HuH-7.5 (cell line): ENCODE measurements at places on chromosomes 2 and 18.
A peak's percentile ranks its signal among the peaks of the same experiment; 100 is the strongest.

DNA sequence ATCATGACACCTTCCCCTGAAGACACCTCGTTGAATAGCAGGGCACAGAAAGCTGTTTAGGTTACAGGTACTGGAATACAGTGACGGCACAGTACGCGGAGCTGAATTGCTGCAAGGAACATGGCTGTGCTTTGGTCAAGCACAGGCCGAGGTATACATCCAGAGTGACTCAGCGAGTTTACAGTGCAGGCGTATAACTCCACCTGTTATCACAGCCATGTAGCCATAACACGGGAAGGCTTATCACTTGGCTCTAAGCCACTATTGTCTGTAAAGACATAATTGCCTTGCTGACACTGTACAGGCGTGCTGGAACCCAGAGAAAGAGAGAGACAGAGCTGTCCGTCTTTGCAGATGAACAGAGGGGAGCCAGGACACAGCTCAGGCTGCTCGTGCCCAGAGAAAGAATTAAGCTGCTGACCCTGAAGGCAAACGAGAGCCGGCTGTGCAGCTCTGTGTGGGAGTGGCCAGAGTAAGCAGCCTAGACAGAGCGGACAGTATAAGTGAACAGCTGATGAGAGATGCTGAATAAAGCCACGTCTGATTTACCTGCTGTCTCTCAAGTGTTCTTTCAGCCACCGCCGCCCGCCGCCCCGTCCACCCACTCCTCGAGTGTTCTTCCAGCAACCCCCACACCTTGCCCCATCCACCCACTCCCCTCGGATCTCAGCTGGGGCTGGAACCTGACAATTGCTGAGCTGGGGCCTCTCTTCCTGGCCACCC lies 87.3 kb upstream of the PPP1CB start:
- DNase-seq, result no peak

- no peak for DNase-seq
Observed at GRCh38 chr2:20647738-20648137, 3.2 kb downstream of the HS1BP3 start.

- no peak for DNase-seq
Observed at GRCh38 chr2:10091182-10091888, 11.1 kb upstream of the CYS1 start.

- peak; percentile 54 for DNase-seq
Observed at GRCh38 chr2:38115216-38116032, 39.5 kb upstream of the CYP1B1 start.

DNA sequence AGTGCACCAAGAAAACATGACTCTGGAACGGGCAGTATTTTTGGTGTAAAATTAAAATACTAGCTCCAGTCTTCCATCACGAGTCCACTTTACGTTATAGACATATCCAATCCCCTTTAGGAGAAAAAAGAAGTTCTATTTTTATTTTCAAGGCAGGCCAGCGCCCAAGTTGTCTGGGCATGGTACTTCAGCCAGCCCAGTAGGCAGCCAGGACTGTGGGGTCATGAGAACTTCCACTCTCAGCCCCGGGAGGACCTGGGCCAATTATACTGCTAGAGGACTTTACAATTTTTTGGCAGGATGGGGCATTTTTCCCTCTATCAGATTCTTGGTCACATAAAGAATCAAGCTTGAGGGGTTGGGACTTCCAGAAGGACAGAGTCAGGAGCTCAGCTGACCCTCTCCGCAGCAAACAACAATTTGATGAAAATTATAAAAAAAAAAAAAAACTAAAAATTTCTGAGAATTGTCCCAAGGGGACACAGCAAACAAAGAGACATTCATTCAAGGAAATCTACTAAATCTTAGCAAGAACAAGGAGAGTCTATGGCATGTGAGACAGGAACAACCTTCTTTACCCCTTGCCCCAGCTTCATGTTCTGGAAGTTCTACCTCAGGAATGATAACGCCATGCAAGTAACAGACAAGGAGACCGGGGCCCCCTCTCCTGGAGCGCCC lies 37.3 kb upstream of the B3GNT2 start:
- DNase-seq, result no peak

GRCh38 chr2:19073522-19073921 lies 284.9 kb downstream of the OSR1 start:
- peak; percentile 12 for DNase-seq
